ENCODE measurements at places on chromosomes 12 and 14.

GRCh38 chr12:99619389-99620158 lies 28.0 kb upstream of the GARIN6 start:
- peak; percentile 9 for DNase-seq

DNA sequence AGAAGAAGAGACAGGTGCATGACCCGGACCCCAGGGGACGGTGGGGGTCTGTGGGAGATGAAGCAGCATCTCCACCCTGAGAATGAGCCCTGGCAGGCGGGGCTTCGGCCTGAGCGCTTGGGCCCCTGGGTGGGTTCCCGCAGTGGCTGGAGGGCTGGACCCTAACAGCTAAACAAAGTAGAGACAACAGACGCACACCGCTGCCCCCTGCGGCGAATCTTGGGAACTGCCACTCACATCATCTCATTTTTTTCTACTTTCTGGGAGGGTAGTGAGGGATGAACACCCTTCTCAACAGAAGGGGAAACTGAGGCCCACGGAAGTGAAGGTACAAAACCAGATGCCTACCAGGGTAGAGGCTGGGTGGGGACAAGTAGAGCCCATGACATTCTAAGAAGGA lies 104.7 kb downstream of the RFLNA start:
- DNase-seq: no peak

DNA sequence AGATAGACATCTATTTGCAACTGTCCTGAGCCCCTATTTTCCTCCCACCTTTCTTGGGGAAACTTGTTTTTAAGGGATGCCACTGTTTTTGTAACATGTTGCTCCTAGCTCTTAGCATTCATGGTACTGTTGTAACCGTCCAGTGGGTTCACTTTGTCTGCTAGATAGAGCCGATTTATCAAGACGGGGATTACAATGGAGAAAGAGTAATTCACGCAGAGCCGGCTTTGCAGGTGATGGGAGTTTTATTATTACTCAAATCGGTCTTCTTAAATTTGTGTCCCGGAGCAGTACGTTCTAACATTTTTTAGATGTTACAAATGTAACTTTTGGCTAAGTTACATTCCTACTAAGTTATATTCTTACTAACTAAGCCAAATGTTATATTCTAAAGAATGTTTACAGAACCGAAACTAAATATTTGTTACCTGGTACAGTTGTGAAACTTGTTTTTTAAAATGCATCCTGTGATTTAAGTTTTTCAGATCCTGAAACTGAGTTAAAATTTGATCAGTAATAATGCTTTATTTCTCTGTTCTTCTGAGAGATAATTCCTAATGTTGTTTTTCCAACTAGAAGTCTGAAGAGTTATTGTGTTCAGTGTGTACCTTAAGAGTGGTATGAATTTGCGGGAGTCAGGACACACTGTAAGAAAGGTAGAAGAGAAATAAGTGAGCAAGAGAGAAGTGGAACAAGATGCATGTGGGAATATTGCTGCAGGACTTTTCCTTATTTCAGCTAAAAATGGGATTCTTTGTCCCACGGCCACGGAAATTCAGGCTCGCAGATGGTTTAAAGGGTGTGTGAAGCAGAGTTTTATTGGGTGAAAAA lies 20.6 kb upstream of the CLEC2D start:
- no peak for DNase-seq

DNA sequence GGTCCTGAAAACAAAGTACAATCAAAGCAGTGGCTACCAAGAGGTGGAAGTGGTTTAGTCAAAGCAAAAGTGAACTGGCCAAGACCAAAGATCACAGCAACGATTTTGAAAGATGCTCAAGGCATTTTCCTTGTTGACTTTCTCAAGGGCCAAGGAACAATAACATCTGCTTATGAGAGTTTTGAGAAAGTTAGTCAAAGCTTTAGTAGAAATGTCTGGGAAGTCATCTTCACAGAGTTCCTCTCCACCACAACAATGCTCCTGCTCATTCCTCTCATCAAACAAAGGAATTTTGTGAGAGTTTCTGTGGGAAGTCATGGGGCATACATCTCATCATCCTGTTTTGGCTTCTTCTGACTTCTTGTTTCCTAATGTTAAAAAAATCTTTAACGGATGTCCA lies 80.1 kb downstream of the PLEKHA5 start:
- peak; percentile 29 for DNase-seq

- no peak for DNase-seq
Observed at GRCh38 chr12:49138587-49138986, 7.4 kb upstream of the TUBA1B start.

- no peak for DNase-seq
Observed at GRCh38 chr12:14938301-14938700, at the start of gene ERP27. TSS of gene ERP27 (minus strand) at chr12:14938537. CDS start at chr12:14938508, 29 bp downstream.

DNA sequence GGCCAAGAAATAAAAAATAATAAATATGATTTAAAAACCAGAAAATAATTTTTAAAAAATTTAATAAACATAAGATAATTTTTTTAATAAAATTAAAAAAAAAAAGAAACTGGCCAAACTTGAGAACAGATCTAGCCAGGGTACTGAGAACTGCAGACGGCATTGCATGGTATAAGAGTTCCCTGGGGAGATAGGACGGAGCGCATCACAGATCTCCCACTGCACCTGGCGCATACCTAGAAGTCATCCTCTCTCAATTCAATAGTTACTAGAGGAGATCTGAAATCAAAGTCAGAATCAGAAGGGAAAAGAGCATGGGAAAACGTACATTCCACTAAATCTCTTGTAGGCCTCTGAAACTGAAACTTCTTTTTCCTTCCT lies 58.9 kb upstream of the BCL2L14 start:
- DNase-seq: no peak

Data from fibroblast of skin of right quadriceps (primary cell).